ENCODE measurements at places on chromosomes 16 and 17.

GRCh38 chr16:80606221-80606766, 65.5 kb downstream of the DYNLRB2 start:
- no peak for DNase-seq

DNA sequence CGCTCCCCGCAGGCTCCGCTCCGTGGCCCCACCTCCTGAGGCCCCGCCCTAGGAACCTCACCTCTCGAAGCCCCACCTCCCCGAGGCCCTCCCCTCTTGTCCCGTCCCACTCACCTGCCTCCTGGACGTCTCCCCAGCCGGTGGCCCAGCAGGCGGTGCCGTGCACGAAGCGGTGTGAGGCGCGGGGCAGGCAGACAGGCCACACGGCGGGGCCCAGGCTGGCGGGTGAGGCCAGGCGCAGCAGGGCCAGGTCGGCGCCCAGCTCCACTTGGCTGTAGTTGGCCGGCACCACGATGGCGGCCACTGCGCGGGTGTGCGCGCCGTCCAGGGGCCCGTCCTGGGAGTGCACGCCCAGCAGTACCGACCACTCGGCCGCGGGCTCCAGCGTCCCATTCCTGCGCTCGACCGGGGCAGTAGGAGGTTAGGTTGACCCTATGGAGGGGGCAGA, 1.6 kb downstream of the PRSS36 start:
- DNase-seq = peak; percentile 82

GRCh38 chr17:12665263-12666210, at the start of gene MYOCD:
MYOCD (plus strand) TSS chr17:12665890; CDS start chr17:12666189, 299 bp downstream.
- peak; percentile 97 for DNase-seq

DNA sequence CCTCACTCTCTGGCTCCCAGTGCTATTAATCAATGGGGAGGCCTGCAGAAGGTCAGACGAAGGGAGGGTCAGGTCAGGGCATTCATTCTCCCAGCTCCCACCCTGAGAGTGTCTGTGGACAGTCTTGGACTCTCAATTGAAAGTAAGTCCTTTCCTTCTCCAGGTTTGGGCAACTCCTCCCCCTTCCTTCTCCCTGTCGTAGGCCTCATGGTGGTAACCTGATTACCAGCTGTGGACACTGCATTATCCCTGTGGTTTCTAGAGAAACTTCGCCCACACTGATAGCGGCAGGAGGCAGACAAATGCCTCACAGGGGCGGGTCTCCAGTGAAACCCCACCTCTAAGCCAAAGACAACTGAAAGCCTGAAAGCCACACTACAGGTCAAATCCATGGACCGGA, 57.7 kb upstream of the SLC25A19 start:
- peak; percentile 84 for DNase-seq

GRCh38 chr17:3527896-3528295, 29.7 kb downstream of the TRPV3 start:
- no peak for DNase-seq

DNA sequence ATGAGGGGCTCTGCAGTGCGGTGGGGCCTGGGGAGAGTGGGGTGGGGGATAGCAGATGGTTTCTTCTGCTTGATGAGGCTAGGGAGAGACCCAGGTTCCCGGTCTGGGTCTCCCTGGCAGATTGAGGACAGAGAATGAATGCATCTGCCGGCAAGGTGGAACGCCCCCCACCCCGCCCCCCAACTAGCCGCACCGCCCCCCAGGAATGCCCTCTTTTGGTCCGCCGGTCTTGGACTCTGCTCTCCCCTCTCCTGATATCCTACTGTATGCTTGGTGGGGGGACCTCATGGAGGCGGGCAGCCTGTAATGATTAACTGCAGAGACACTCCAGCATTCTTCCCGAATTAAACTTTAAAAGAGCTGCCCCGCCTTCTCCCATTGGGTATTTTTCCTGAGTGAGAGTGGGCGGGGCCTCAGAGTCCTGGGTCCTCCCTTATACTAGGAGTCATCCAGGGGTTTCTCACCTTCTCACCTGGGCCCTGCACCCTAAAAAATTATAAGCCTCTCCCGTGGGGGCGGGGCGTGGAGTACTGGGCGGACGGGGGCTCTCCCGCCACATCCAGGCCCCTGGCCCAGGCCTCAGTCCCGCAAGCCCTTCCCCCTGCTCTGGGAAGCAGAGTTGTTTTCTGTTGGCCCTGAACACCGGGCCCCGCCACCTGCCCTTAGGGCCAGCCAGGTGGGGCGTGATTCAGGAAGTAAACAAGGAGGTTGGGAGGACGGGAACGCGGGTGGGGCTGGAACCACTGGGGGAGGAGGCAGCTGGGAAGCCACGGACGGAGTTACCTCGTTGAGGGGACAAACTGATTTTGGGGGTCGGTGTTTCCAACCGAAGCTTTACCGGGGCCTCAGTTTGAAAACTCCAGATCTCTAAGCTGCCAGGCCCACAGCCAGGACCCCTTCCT, 1.5 kb downstream of the GRB7 start:
- DNase-seq = peak; percentile 93

- DNase-seq = no peak
Observed at GRCh38 chr17:59151591-59151990, 3.4 kb downstream of the SKA2 start.

- DNase-seq = no peak
Observed at GRCh38 chr16:49884033-49885015, 28.4 kb upstream of the ZNF423 start.

GRCh38 chr17:13940858-13941665, 128.2 kb upstream of the COX10 start:
- no peak for DNase-seq

GRCh38 chr17:72184805-72185204, 64.0 kb downstream of the SOX9 start:
- DNase-seq = no peak

GRCh38 chr17:38324141-38324697, 19.5 kb downstream of the GPR179 start:
- DNase-seq = no peak

DNA sequence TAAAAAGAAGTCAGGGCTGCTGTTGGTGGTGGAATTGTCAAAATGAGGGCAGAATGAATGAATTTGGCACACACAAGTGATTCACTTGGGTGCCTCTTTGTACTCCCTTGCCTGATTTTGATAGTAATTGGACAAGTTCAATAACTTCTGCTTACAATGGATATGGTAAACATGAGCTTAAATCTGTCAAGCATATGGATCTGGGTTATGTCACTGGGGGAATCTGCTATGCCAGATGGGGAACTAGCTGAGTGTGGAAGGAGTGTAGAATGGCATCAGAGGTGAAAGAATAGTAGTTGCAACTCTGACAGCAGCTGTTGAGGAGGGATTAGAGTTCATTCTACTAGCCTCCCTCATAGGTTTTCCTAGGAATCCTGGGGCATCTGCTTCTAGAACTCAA, 724.2 kb upstream of the CDH8 start:
- no peak for DNase-seq

DNA sequence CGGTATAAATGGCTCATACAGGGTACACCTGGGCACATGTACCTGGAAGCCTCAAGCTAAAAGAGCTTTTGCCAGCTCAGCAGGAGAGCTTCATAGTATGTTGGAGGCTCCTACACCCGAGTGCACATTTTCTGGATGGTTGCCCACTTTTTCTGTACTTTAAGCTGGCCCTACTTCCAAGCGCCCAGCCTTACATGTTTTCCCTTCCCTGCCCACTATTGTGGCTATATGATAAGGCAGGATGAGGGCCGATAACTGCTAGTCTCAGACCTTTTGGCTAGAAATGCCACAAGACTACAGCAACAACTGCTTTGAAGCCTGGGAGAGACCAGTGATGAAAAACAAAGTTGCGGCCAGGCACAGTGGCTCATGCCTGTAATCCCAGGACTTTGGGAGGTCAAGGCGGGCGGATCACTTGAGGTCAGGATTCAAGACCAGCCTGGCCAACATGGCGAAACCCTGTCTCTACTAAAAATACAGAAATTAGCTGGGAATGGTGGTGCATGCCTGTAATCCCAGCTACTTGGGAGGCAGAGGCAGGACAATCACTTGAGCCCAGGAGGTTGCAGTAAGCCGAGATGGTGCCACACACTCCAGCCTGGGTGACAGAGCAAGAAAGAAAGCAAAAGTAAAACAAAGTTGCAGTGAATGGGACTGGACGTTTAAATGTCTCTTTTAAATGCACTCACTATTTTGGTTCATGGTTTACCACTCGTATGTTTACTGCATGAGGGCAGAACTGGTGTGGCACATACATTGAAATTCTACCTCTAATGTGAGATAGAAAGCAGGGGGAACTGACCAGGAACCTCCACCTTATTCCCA, 14.2 kb upstream of the MARCHF10 start:
- no peak for DNase-seq

- DNase-seq = no peak
Observed at GRCh38 chr17:54172096-54172984, 349.6 kb downstream of the KIF2B start.

DNA sequence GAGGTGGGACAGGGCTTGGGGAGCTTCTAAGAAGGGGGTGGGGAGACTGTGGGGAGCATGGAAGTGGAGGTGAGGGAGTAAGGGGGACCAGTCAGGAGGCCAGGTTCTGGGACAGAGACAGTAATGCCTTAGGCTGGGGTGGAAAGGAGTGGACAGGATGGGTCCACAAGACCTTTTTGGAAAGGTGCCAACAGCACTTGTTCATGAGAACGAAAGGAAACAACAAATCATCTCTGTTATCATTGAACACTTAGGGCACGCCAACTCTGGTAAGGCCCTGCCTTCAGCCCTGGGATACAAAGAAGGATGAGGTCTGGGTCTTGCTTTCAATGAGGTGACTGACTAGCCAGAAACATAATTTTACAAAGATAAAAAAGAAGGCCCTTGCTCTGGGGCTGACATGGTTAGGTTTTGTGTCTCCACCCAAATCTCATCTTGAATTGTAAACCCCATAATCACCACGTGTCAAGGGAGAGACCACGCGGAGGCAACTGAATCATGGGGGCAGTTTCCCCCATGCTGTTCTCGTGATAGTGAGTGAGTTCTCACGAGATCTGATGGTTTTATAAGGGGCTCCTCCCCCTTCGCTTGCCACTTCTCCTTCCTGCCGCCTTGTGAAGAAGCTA, 113.8 kb downstream of the SLC39A11 start:
- peak; percentile 37 for DNase-seq

GRCh38 chr16:86491640-86492023, 18.7 kb upstream of the FOXF1 start:
- DNase-seq = no peak

- no peak for DNase-seq
Observed at GRCh38 chr17:42797067-42798007, 1.2 kb downstream of the COA3 start.

- peak; percentile 69 for DNase-seq
Observed at GRCh38 chr17:57993471-57994365, 5.7 kb upstream of the VEZF1 start.

DNA sequence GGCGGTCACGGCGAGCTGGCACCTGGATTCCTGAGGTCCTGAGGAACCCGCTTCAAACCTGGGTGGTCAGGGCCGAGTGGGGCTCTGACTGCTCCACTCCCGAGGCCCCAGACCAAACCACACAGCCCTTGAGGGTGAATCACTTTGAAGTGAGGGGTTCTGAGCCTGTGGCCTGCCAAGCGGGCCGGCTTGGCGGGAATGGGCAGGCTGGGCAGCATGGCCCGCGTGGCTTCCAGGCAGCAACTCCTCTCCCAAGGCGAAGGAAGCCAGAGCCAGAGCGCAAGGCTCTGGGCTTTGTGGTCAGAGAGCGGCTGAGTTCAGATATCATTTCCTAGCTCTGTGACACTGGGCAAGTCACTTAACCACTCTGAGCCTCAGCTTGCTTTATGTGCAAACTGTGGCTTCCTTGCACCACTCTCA, 42.7 kb downstream of the CMIP start:
- no peak for DNase-seq

GRCh38 chr17:55144518-55144917, 120.2 kb upstream of the HLF start:
- no peak for DNase-seq

GRCh38 chr16:76268824-76269223, 8.4 kb upstream of the CNTNAP4 start:
- no peak for DNase-seq

DNA sequence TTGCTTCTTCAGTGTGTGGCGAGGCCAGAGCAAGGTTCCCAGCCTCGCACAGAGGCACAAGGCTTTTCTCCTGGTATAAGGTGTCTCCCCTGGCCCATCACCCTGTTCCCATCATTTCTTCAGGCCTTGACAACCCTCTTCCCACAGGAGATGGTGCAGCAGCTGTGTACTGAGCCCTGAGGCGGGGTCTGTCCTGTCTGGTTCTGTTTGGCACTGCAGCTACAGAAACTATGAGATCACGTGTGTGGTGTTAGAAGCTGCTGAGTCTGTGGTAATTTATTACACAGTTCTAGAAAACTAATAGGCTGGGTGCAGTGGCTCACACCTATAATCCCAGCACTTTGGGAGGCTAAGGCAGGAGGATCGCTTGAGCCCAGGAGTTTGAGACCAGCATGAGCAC, 7.2 kb downstream of the PLA2G15 start:
- no peak for DNase-seq

DNA sequence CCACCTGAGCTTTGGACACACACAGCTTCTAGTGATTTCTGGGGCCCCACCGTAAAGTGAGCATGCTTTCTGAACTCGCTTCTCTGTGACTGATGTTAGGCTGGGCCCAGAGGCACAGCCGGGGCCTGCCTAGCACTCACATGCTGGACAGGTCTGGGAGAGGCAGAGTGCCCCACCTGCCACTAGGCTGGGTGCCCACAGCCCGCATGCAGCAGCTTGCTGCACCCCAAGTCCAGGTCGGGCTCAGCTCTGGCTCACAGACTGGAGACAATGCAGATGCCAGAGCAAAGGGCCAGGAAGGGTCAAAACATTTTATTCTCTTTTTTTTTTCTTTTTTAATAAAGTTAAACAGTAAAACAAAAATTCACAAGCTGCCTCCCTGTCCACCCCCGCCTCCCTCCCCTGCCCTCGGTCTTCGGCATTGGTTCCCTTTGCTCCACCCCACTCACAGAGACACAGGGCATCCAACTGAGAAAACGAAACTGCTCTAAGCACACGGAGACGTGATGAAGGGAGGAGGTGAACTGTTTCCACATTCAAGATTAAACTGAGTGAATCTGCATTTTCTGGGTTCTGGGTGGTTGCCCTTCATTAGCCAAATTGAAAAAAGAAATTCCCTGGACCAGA, 9.7 kb downstream of the CNP start:
- DNase-seq = no peak

- DNase-seq = peak; percentile 45
Observed at GRCh38 chr17:8506145-8506544, 70.5 kb downstream of the NDEL1 start.

Data from islet precursor cell (in vitro differentiated cells).